ENCODE measurements at places on chromosomes 2 and 18.

GRCh38 chr2:30509716-30510115 is 62.7 kb downstream of the LCLAT1 start:
- DNase-seq, result no peak

DNA sequence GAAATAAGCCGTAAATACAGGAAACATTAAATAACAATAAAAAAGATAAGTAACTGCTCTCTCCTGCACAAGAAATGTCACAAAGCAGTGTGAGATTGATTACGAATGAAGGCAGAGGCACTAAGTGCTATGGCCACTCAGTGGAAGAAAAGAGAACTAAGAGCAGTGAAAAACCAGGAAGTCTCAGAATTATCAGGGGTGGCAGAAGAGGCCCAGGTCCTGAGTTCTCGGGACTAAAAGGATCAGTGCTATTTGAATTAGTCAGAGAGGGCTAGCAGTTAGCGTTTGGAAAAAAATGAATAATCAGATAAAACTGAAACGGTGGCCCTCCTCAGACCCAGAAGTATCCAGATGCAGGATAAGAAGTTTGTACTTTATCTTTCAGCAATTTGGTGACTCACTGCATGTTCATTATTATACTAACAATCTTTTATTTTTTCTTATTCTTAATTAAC is 367.1 kb downstream of the ZEB2 start:
- DNase-seq, result no peak

GRCh38 chr2:227004482-227004881 is 159.5 kb downstream of the COL4A4 start:
- no peak for DNase-seq

- no peak for DNase-seq
These were observed 12.1 kb downstream of the PXDN start for GRCh38 chr2:1731963-1732768.

GRCh38 chr2:72142570-72143440 is 4.9 kb downstream of the CYP26B1 start:
- no peak for DNase-seq

- DNase-seq, result no peak
These were observed 12.9 kb upstream of the MRO start for GRCh38 chr18:50832754-50833153.

DNA sequence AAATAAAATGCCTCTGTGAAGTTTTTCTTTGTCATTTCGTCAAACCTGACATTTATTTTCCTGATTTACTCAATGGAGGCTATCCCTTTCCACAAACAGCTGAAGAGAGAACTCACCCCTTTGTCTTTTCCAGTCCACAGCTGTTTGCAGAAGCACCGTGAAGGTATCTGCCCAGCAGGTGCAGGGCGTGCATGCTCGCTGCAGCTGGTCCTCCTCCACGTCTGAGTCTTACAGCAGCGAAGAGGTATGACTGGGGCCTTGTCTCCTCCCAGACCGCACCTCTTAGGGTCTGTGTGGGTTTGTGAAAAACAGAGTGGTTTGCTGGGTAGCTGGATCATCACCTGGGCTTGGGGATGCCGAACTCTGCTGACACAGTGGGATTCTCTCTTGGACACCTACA is 9.7 kb downstream of the SPP2 start:
- no peak for DNase-seq

DNA sequence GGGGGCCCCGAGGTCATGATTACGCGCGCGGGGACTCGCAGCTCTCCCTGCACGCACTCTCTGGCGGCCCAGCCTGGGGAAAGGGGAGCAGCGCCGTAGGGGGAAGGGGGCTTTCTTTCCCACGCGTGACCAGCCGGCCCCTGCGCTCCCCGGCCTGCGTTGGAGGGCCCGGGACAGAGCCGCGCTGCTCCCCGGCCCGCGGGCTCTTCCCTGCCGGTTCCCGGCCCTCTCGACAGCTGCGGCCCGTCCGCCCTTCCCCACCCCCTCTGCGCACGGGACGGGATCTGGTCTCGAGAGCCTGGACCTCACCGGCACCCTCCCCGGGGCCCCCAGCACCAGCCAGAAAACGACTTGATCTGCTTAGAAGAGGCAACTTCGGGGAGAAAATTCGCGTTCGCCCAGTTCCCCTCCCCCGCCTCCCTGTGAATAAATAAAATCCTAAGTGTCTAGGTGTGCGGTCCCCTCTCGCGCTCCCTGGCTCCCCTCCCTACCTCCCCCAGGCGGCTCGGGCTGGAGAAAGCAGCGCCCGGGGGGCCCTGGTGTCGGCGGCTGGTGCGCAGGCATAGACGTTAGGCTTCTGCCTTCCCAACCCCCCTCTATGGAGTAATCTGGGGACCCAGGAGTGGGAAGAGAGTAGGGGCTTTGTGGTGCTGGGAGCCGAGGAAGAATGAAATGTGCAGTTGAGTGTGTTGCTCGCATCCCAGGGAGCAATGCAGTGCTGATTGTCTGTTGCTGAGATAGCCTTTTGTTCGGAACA is 803 bp upstream of the FIGN start:
- DNase-seq, result no peak

- no peak for DNase-seq
These were observed 38.1 kb downstream of the AGFG1 start for GRCh38 chr2:227509824-227510619.

DNA sequence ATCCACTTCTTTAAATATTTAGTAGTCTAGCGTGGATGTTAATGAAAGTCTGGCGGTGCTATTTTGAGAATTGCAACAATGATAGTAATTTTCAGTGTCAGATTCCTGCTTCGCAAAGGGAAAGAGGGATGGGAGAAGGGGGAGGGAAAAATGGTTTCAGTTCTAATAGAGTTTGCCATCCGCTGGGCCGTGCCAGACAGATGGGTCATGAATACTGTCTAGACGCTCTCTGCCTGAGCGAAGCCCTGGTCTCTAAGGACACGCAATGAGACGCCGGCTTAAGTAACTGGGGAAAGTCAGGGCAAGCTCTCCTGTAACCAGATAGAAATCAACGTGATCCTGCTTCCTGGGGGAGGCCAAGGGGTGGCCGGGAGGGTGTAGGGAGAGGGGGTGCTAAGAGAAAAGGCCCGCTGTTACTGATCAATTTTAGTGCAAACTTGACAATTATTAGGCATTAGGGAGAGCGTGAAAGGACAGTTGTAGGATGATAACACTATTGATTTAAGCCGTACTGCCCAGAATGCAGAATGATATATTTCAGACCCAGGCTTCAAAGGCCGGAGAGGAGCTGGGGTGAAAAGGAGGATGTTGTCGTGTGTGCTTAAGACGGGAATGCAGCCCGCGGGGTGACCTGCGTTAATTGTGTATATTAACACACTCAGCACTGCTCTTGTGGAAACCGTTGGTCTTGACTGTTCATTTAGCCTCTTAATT is 229.2 kb downstream of the LDLRAD4 start:
- DNase-seq, result no peak

DNA sequence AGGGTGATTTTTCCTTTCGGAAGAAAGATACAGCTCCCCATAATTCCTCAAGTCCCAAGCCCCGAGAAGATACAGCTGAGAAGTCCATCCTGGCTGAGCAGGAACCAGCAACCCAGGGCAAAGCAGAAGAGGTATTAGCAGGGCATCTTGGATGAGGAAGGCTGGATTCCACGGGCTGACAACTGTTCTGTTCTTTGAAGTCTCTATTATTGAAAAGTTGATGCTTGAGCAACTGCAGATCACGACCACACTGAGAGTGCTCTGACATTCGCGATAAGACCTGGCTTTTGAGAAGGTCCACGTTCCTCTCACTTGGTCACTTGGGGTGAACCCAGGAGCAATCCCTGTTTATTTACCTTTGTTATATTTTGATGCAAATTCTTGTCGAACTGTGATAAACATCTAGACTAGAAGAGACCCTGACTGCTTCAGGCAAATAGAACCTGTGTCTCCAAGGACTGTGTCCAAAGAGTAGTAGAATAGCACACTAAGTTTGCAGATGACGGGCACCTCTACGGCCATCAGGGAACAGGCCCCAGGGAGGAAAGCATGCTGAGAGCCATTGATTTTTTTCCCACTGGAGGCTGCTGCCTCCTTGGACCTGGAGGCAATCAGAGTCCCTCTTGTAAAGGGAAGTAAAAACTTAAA is 133.1 kb downstream of the ARL4C start:
- no peak for DNase-seq

GRCh38 chr2:134359367-134360081 is 105.7 kb downstream of the MGAT5 start:
- DNase-seq, result no peak

DNA sequence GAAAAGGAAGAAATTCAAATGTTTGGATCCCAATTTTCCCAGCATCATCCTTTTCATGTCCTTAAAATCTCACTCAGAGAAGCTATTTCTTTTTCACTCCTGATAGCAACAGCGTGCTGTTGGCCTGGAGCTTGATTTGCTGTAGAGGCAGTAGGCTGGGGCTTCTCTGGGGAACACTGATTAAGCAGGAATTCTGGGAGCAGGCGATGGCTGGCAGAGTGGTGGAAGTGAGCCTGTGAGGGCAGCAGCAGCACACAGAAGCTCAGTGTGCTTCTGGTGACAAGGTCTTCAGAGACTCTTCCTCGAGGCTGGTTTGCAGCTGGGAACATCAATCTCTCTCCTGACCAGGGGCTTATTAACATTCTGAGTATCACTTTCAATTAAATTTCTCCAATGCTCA is 284.6 kb downstream of the DPP10 start:
- no peak for DNase-seq

DNA sequence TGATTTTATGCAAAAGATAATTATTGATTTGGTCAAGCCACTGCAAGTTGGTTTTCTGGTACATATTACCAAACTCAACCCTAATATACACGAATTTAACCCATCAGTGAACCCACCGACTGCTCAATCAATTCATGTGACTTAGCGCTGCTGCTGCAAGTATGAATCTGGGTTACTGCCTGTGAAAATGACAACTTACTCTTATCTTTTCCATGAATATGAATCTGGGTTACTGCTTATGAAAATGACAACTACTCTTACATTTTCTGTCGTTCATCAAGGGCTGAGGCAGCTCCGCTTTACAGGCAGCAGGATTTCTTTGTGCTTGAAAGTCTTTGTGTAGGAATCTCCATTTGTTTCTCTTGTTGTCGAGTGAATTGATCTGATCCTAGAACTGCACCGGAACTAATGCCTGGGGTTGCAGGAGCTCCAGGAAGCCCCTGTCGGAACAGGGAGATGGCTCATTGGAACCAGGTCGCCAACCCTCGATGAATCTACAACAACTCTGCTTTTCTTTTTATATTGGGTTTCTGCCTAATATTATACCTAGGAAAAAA is 22.1 kb upstream of the ALKAL2 start:
- DNase-seq, result no peak

DNA sequence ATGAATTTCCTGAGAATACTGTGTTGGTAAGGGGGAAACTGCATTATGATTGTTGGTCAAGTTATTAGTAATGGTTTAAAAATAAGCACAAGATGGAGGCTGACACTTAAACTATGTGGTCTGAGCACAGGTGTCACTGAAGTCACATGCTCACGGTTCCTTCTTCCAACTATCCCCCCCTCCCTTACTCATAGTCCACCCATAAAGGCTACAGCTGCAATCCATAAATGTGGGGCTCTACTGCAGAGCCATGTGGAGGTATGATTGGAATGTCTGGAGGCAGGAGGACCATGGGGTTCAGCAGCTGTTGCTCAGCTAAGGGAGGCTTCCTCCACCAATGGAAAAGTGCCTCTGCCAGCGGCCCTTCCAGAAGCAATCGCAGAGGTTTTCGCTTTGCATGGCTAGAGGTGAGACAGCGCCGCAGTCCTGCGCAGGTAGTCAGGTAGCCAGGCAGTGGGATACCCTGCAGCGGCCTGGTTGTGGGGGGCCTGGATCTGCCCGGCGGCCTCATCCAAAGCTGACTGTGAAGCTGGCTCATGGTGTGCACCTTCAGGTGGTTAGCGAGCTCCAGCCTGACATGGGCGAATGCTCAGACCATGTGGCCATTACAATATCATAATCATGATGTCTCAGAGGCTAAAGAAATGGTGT is 249.6 kb downstream of the DCDC2C start:
- DNase-seq, result no peak

Data from GM19239 (cell line).